A549 treated with CORT108297 at 1 μM for 4 hours (cell line): ENCODE measurements at places on chromosomes 4 and X. TPM values are rescaled to one million over a fixed set of nuclear protein-coding genes. Genes with fewer than 3 reads are reported as not detected.

FAM241A gene
- total RNA-seq: 0.88 to 1.1 TPM (median 1.0 TPM) in 5 replicates

BRS3 gene
- total RNA-seq: not detected in 5 replicates

GAGE12F gene
- not detected in 5 replicates for total RNA-seq

PF4V1 gene
- not detected in 5 replicates for total RNA-seq

BTK gene
- total RNA-seq: 0.10 to 0.18 TPM (median 0.15 TPM) in 5 replicates

MSX1 gene
- 5.6 to 11.8 TPM (median 9.9 TPM) in 5 replicates for total RNA-seq

MXRA5 gene
- not detected in 5 replicates for total RNA-seq

ENPEP gene
- 0.01 to 0.14 TPM (median 0.09 TPM) in 5 replicates for total RNA-seq

BEX4 gene
- total RNA-seq: 1.5 to 2.5 TPM (median 2.3 TPM) in 5 replicates

ATP8A1 gene
- 0.02 to 0.22 TPM (median 0.03 TPM) in 5 replicates for total RNA-seq

GLRA3 gene
- not detected in 5 replicates for total RNA-seq

ZNF630 gene
- 0.21 to 0.38 TPM (median 0.26 TPM) in 5 replicates for total RNA-seq

NEXMIF gene
- 0.01 TPM in 2 of 5 replicates, not detected in the others for total RNA-seq

POU4F2 gene
- total RNA-seq: not detected in 5 replicates

UCHL1 gene
- total RNA-seq: 963 to 1,029 TPM (median 989 TPM) in 5 replicates

FATE1 gene
- not detected in 5 replicates for total RNA-seq

UGT2B11 gene
- total RNA-seq: 0.05 to 0.16 TPM (median 0.07 TPM) in 5 replicates

CXCL1 gene
- 9.1 to 35.8 TPM (median 16.9 TPM) in 5 replicates for total RNA-seq

CHRDL1 gene
- total RNA-seq: 0.01 to 0.06 TPM in 2 of 5 replicates, not detected in the others

SH3RF1 gene
- total RNA-seq: 8.8 to 11.5 TPM (median 10.7 TPM) in 5 replicates

CABS1 gene
- not detected in 5 replicates for total RNA-seq

CFI gene
- 0.46 to 0.81 TPM (median 0.63 TPM) in 5 replicates for total RNA-seq

CXorf38 gene
- 8.4 to 11.1 TPM (median 10.3 TPM) in 5 replicates for total RNA-seq

MAGEB18 gene
- not detected in 5 replicates for total RNA-seq
